ENCODE measurements at places on chromosomes 7 and 10.

- no peak for DNase-seq
Measured at GRCh38 chr7:129792721-129793120, 160.0 kb downstream of the UBE2H start.

DNA sequence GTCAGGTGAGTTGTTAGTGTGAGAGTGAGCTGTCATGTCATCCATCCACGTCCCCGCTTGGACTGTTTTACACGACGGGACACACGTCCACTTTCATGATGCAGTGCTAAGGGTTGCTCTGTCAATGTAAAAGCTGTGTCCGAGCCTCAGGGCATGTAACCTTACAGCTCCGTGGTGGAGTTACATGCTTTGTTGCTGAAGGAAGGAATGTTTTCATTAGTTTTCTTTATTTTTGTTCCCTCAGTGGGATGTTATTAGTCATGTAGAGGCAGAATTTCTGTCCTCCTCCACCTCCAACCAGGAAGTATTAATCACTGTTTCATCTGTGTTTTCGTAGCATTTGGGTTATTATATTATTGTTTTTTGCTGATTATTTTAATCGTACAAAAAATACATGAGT lies 88.6 kb downstream of the NRG3 start:
- DNase-seq, result no peak

DNA sequence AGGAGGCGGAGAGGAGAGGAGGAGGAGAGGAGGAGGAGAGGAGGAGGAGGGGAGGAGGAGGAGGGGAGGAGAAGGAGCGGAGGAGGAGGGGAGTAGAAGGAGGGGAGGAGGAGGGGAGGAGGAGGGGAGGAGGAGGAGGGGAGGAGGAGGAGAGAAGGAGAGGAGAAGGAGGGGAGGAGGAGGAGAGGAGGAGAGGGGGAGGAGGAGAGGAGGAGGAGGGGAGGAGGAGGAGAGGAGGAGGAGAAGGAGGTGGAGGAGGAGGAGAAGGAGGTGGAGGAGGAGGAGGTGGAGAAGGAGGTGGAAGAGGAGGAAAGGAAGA lies 15.5 kb upstream of the CRCP start:
- DNase-seq, result no peak

GRCh38 chr7:91343996-91344629 lies 79.9 kb downstream of the FZD1 start:
- DNase-seq, result no peak

DNA sequence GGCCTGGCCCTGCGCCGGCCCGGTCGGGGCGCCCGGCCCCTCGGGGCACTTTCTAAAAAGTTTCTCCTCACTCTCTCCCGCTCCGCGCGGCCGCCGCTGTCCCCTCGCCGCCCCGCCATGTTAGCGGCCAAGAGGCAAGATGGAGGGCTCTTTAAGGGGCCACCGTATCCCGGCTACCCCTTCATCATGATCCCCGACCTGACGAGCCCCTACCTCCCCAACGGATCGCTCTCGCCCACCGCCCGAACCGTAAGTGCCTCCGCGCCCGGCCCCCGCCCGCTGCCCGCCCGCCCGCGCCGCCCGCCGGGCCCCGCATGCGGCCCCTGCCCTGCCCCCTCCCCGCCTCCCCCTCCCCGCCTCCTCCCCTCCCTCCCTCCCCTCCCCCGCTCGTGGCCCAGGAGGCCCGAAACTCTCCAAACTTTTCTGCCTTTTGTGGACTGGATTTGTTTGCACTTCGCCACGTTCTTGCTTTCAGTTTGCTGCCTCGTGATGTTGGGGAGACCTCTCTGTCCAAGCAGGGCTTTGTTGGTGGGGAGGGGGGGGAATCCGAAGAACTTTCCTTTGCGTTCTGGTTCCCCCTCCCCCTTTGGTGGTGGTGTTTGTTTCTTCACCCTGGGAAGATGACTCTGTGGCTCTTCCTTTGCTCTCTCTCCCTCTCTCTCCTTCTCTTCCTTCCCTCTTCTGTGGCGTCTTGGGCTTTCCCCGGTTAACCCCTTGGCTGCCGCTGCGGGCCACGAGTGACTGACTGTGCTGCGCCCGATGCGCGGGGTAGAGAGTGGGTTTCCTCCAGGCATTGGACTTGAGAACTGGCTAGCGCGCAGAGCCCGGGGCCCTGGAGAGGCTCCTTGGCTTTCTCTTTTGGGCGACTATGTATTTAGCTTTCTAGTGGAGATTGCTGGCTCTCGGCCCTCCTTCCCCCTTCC lies 1.6 kb downstream of the TCF7L2 start:
- DNase-seq, result no peak

GRCh38 chr7:66221442-66221841 lies 16.3 kb downstream of the TPST1 start:
- DNase-seq, result no peak

DNA sequence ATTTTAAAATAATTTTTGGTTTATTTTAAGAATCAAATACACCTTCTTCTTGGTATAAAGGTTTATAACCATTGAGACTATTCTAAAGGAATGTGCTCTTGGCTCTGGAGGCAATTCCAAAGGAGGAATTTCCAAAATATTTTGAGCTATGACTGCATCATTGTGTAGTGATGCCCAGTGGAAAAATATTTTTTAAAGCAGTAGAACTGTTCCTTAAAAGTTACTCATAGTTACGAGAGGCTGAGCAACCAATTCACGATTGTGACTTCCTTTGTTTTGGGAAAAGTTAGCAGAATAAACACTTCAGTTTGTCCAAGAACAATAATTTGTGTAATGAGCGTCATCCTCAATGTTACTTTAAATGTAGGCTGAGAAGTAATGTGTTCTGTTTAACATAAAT lies 233.6 kb downstream of the BAMBI start:
- no peak for DNase-seq

- no peak for DNase-seq
Measured at GRCh38 chr7:115851291-115851690, 179.3 kb downstream of the TFEC start.

DNA sequence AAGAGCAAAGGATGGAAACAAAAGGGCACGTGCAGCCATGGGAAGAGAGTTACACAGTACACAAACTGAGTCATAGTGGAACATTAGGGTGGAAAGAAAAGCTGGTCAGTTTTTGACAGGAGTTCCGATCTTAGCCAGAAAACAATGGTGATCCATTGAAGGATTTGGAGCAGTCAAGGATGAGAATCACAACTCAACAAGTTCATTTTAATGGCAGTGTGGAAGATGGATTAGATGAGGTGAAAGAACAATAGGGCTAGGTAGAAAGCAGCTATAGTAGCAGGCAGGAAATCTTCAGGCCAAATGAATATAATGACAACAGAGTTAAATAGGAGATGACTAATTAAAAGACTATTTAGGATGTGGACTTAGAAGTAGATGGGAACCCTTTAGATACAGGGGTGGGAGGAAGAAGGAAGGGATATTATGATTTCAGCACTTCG lies 136.3 kb downstream of the DOCK4 start:
- no peak for DNase-seq

GRCh38 chr10:18527687-18528086 lies 123.7 kb downstream of the NSUN6 start:
- no peak for DNase-seq

DNA sequence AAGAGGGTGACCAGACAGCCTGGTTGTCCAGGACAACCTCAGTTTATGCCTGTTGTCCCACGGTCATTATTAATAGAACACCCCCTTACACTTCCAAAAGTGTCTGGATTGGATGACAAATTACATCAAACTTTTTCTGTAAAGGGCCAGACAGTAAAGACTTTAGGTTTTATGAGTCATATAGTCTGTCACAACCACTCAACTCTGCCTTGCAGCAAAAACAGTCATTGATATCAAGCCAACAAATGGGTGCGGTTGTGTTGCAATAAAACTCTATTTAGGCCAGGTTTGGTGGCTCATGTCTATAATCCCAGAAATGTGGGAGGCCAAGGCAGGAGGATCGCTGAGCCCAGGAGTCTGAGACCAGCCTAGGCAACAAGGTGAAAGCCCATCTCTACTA lies 66.7 kb upstream of the ATP6V0A4 start:
- no peak for DNase-seq

DNA sequence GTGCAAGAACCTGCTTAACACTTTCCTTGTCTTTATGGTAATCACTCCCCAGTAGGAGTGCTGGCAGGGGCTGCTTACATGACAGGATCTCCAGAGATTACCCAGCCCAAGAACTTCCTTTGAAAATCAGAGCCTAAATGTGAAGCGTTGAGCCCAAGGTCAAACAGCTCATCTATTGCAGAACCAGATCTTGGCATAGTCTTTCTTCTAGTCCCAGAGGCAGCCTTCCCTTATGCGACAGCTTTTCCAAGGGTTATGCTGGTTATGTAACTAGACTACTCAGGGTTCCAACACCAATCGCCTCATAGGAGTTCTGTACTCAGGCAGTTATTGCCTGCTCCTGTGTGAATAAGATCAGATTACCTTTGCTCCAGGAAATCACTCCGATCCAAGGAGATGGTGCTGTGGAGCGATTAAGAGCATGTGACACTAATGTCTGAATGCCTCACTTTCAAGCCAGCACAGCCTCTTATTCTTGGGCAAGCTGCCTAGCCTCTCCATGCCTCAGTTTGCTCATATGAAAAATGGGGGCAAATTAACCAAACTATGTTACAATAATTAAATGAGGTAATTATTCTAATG lies 8.4 kb upstream of the LGI1 start:
- no peak for DNase-seq

- no peak for DNase-seq
Measured at GRCh38 chr7:118369987-118370386, 145.5 kb downstream of the ANKRD7 start.

DNA sequence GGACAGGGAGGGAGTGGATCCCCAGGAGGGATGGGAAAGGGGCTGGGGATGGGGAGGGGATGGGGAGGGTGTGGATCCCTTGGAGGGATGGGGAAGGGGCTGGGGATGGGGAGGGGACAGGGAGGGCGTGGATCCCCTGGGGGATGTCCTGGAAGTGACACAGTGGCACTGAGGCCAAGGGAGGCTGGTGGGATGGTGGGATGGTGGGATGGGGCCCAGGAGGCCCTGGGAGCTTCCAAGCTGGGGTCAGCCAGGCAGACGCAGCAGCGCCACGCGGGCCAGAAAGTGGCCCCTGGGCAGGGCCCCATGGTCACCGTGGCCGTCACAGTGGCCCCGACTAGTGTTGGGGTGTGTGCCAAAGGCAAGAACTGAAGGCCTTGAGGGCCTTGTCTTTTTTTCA lies 67.8 kb downstream of the INPP5A start:
- no peak for DNase-seq

- DNase-seq, result no peak
Measured at GRCh38 chr7:13946181-13946580, 43.3 kb downstream of the ETV1 start.

DNA sequence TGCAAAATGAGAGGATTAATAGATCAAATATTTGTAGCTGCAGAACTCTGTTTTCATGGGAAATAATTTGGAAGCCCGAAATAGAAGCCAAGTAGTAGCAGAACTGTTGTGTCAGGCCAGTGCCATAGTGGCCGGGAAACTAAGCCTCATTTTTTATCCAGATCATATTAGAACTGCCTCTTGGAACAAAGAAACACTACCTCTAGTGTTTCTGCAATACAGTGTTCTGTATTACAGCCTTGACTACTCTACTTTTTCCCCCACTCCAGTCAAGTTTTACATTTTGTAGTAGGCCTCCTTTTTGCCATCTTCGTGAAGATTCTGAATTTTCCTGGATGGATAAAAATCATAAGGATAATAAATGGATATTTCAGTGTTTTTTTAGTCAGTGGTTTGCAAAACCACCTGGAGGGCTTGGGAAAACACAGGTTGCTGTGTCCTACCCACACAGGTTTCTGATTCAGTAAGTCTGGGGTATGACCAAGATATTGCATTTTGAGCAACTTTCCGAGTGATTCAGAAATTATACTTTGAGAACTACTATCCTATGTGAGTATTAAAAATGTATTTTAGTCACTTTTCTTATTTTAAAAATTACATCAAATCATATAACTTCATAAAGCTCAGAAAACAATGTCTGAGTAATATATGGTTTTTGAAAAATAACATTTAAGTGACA lies 326.2 kb upstream of the KAT6B start:
- no peak for DNase-seq

DNA sequence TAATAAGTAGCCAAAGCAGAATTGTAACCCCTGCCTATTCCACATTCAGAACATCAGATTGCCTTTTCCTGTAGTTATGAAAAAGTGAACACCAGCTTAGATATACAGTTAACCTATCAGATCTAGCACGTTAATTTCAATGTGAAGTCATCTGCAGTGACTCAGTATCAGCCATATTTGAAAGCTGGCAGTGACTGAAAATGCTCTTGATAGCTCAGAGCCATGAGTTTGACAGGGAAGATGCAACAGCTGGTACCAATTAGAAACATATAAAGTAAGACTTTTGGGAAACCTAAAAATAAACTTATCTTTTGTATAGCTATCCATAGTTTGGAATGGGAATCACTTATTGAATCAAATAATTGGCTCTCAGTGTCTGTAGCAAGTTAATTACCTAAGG lies 284.1 kb upstream of the NPSR1 start:
- no peak for DNase-seq

- no peak for DNase-seq
Measured at GRCh38 chr10:62450912-62451610, 76.9 kb downstream of the ZNF365 start.

GRCh38 chr7:29377718-29378117 lies 183.1 kb downstream of the CHN2 start:
- no peak for DNase-seq

DNA sequence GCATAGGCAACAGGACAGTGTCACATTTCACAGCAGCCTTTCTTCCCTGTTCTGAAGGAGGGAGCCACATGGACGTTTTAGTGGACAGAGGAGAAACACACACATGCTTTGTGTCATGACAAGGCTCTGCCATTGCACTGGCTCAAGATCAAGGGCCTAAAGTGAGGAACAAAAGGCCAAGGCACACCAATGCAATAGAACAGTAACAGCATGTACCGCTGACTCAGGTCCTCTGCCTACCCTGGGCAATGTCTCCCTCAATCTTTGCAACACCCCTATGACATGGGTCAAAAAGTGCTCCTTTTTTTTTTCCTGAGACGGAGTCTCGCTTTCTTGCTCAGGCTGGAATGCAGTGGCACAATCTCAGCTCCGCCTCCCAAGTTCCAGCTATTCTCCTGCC lies 57.8 kb upstream of the SDK1 start:
- DNase-seq, result no peak

DNA sequence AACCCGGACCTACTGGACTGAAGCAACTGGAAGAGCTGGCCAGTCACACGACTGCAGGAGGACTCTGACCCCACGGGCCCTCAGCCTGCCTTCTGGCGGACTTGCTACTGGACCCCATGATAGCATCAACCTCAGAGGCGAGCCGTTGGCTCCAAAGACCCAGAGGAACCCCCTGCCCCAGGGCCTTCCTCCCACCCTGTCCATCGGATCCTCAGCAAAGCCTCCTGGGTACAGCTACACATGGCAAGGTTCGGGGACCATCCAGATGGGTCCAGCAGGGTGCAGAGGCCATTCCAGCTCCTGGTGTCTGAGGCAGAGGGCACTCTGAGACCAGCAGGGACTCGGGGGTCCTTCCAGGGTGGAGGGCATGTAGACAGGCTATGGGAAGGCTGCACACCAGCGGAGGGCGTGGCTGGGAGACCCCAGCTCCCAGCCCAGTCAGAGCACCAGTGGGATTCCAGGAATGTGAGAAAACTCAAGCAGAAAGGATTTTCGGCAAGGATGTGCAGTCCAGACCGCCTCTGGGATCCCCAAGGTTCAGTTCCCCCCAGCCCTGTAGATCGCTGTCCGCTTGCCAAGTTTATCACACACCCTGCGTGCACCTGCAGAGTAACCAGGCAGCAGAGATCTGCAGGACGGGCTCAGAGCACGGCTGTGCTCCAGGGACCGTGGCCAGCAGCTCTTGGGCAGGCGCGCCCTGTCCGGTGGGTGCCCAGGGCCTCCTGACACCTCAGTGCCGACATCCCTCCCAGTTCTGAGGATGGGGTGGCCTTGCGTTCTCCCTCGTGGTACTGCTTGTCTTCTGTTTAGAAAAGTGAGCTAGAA lies 89.8 kb upstream of the PPP2R2D start:
- peak; percentile 50 for DNase-seq

- DNase-seq, result peak; percentile 17
Measured at GRCh38 chr7:36082910-36083309, 70.1 kb upstream of the EEPD1 start.
